Effector CD4-positive, alpha-beta T cell (primary cell): ENCODE measurements at places on chromosomes 16 and 17.

GRCh38 chr17:40022961-40023541 is 7.8 kb downstream of the CSF3 start:
- DNase-seq = no peak

- no peak for DNase-seq
Measured at GRCh38 chr16:56399047-56399446, 26.3 kb downstream of the AMFR start.

- DNase-seq = no peak
Measured at GRCh38 chr17:28033972-28034714, 8.3 kb upstream of the NLK start.

DNA sequence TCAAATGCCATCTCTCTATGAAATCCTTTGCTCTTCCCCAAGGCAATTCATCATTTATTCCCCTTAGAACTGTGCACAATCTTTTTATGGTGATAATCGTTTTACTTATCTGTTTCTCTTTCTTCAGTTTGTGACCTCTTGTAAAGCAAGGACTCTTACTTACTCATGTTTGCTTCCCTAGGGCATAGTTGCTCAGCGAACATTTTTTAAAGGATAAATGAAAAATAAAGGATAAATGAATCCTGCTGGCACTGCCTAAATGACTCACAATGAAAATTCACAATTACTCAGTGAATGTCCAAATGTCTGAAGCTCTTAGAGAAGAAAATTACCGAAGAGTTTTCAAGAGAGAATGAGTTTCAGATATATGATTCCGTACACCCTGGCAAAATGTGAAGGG is 671.7 kb downstream of the CDH11 start:
- DNase-seq = no peak

GRCh38 chr16:58462997-58463941 is 36.7 kb upstream of the NDRG4 start:
- DNase-seq = no peak

DNA sequence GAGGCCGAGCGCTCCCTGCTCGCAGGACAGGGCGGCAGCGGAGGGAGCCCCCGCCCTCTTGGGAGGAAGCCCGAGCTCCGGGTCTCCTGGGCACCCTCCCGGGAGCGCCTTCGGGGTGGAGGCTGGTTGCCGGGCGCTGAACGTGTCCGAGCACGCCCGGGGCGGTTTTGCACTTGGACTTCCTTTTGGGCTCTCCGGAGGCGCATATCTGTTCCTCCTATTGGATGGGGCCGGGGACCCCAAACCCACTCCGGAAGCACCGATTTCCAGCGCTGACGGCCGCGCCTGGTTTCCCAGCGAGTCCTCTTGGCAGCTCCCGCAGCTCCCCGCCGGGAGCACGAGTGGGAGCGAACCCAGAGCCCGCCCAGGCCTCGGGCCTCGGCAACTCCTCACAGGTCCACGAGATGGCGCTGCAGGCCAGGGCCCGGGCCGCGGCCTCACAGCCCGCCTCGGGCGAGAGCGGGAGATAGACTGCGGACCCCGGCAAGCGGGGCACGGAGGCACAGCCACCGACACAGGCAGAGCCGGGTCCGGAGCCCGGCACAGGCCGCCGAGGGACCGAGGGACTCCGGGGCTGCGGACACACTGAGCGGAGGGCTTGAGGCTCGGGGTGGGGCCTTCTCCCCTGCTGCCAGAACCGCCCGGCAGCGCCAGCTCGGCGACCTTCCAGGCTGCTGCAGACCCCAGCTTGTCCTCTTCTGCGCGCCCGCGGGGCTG is 12.7 kb downstream of the TBX2 start:
- peak; percentile 65 for DNase-seq
